ENCODE measurements at places on chromosomes 1 and 21.
A peak's percentile ranks its signal among the peaks of the same experiment; 100 is the strongest.

- DNase-seq = no peak
These were observed 140.4 kb downstream of the COL24A1 start for GRCh38 chr1:86016076-86016759.

DNA sequence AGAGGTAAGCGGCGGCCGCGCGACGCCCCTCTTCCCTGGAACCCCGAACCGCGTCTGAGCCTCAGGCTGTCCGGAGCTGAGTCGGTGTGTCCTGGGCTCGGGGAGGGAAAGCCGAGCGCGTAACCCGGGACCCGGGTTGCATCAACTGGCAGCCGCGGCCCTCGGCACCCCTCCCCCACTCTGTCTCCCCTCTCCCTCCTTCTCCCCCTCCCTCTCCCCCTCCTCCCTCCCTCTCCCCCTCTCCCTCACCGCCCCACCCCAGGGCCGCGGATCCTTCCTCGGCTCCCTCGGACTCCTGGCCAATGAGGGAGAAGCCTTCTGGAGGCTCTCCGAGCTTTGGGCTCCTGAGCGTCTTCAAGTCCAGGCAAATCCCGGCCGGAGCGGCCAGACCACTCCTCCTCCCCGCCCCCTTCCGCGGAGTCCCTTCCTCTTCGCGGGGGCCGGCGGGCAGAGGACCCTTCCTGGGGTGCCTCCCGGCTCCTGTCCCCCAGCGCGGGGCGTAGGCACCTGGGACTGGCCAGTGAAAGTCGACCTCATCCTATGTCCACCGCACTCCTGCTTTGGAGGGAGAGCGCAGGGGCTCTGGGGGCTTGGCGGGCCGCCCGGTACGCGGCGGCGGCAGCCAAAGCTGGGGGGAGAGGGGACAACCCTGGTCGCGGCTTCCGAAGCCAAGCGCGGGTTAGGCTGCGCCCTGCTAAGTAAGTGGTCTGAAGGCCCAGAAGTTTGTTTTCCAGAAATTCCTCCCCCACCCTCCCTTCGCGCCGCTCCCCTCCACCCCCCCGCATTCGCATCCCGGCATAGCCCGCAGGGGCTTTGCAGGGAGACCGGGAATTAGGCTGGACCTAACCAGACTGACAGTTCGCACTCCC lies 850 bp downstream of the SESN2 start:
- DNase-seq = peak; percentile 85

DNA sequence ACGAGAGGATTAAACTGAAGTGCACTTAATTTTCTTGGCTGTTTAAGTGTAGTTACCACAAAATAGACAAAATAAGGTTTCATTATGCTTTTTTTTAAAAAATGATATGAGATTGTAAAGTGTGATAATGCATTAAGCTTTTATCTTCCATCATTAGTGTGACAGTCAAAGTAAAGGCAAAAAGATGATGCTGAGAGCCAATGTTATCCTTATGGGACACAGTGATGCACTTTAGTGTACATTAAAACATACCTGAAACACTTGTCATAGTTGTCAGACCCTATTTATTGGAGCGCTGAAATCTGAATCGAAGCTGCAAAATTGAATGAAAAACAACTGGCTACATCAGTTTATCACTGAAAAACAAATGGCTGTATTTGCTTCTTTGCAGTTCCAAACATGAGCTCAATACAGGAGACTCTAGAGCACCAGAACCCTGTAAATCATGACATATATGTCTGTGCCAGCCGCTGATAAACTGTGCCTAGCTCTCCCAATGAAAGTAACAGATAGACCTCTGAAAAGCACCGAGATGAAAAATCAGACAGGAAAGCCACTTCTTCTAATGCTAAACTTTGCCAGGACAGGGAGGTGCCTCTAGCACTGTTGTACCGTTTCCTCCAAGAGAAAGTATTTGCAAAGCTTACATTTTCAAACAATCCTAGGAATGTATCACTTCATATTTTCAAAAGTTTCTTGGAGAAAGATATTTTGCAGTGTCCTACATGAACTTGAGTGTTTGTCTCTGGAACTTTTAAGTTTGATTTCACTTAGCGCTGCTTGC lies 120.7 kb upstream of the TMPRSS15 start:
- no peak for DNase-seq

DNA sequence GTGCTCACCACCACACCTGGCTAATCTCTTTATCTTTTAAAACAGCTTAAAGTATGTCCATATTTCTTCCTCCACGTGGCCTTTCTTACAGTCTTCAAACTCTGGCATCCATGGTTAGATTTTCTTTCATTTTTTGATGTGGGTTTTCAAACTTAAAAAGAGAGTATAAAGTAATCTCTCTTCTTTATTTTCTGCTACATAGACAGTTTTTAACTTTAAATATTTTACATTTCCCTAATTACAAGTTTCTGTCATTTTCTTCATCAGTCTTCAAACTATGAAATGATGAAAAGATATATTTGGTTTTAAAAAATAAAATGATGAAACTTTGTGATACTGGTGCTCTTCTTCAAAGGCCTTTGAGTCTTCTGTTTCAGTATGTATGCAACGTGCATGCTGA lies 143.5 kb upstream of the ESRRG start:
- DNase-seq = no peak

- DNase-seq = peak; percentile 54
These were observed 6.2 kb downstream of the SLC2A1 start for GRCh38 chr1:42952303-42953001.

- DNase-seq = no peak
These were observed 229.6 kb downstream of the HHAT start for GRCh38 chr1:210558302-210558701.

- DNase-seq = peak; percentile 62
These were observed 49.9 kb upstream of the CYP2J2 start for GRCh38 chr1:59976194-59977074.

DNA sequence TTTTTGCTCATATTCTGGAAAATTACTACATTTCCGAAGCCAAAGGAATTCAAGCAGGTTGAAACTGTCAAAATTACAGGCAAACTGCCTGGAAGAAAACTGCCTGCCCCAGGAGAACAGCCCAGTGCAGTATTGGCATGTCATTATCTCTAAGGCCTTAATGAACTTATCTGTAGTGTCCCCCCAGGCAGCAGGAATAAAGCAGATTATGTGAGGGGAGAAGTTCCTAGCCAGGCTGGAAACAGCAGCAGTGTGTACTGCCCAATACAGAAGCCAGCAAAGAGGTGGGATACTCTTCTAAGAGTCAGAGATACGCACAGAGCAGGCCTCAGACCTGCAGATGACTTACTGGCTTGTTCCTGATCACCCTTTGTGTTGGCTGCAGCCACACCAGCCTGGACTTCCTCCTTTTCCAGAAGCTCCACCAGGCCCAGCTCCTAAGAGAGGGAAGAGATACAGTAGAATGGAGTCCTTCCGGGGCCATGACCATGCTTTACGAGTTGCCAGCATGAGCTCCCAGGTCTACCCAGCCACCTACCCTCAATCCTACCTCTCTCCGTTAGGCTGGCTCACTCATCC lies 11.7 kb downstream of the IQGAP3 start:
- DNase-seq = peak; percentile 59

GRCh38 chr21:16022921-16023320 lies 293.1 kb downstream of the USP25 start:
- no peak for DNase-seq
